Smooth muscle cell of trachea (primary cell): ENCODE measurements at places on chromosomes 12 and 14. TPM values are rescaled to one million over a fixed set of nuclear protein-coding genes. Genes with fewer than 3 reads are reported as not detected.

ARHGEF40 gene
- 55.2 and 59.9 TPM in 2 replicates for total RNA-seq

TEDC1 gene
- total RNA-seq: 2.8 and 9.3 TPM in 2 replicates

LETMD1 gene
- total RNA-seq: 54.3 and 65.2 TPM in 2 replicates

KLHDC1 gene
- 4.8 TPM in 2 replicates for total RNA-seq

DLGAP5 gene
- total RNA-seq: 2.3 and 66.5 TPM in 2 replicates

AQP6 gene
- total RNA-seq: not detected in 2 replicates

NTS gene
- total RNA-seq: 0.50 and 1.2 TPM in 2 replicates

CABP1 gene
- 0.66 and 1.9 TPM in 2 replicates for total RNA-seq
